ENCODE measurements at places on chromosomes 7 and 10.

GRCh38 chr10:133163889-133164815, 4.1 kb downstream of the KNDC1 start:
- DNase-seq, result no peak

DNA sequence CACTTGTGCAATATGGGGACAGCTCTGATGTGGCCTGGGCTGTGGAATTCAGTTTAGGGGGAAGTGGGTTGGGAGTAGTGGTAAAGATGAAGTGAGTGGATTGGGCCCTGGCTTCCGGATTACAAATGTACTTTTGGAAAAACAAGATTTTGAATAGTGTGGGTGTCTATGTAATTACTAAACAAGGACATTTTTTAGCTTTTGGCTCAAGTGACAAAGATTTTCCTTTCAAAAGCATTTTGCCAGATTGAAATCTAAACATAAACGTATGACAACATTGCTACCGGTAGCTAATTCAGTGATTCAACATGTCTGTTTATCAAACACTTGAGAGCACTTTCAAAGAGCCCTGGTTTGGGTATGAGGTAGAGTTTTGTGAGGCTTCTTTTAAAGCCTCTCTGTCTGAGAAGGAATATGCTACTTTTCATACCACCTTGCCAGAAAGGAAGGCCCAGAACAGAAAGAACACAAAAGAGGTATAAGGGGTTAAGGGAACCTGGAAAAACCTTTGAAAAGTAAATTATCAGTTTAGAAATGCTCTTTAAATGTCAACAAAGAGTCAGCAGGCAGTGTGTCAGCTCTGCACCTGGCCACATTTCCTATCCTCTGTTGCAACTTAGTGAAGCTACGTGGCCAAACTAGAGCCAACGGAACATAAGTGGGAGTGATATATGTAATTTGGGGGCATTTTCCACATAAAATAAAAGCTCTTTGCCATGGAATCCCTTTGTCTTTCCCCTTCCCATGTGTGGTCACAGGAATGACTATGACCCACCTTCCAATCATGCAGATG, 516.1 kb downstream of the NRG3 start:
- DNase-seq, result no peak

- DNase-seq, result no peak
Observed at GRCh38 chr7:131929632-131930031, 373.2 kb upstream of the PODXL start.

- no peak for DNase-seq
Observed at GRCh38 chr10:104092749-104093148, 7.1 kb upstream of the COL17A1 start.

- no peak for DNase-seq
Observed at GRCh38 chr10:122348935-122349361, 25.6 kb upstream of the PLEKHA1 start.

- DNase-seq, result no peak
Observed at GRCh38 chr7:43653466-43653865, 70.6 kb downstream of the STK17A start.

DNA sequence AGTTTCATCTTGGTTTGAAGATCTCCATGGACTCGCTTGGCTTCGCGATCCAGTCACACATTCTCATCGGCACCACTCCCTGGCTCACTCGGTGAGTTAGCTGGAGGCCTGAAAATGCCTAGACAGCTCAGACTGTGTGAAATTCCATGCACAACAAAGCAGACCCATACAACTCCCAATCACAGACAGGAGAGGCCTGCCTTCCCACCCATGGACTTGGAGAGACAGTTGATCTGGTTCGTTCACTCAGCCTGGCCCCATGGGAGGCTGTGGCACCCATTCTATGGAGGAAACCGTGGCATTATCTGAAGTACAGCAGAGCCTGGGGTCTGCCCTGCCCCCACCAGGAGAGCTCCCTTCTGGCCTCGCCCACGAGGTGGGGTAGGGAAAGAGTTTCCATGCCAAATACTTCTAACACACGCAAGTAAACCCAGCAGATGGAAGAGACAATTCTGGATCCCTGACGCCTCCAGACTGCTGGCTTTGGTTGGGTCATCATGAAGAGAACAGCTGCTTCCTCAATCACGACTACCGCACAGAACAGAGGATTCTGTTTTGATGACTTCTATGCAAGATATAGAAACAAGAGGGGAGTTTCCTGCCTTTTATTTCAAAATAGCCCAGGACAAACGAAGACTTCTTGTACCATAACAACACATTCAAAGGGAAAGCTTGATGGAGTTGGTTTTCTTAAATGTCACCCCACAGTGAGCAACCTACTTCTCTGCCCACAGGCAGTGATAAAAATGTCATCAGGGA, 15.9 kb downstream of the FAM53B start:
- no peak for DNase-seq

GRCh38 chr10:47309408-47310089, 9.6 kb downstream of the GDF10 start:
- no peak for DNase-seq

DNA sequence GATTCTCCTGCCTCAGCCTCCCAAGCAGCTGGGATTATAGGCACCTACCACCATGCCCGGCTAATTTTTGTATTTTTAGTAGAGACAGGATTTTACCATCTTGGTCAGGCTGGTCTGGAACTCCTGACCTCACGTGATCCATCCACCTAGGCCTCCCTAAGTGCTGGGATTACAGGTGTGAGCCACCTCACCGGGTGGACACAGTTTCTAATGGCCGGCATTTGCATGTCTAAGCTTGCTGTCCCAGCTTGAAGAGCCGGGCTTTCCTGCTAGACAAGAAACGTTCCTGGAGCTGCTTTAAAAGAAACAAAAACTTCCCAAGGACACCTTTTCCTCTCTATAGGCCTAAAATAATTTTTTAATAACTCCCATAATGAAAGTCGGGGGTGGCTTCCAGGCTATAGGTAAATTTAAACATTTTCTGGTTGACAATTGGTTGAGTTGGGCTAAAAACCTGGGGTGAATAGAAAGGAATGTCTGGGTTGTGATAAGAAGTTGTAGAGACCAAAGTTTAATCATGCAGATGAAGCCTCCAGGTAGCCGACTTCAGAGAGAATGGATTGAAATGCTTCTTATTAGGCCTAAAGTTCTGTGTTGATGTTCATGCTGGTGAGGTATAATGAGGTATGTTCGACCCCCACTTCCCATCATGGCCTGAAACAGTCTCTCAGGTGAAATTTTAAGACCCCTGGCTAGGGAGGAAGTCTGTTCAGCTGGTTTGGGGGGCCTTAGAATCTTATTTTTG, 8.8 kb downstream of the ACADSB start:
- no peak for DNase-seq

- DNase-seq, result no peak
Observed at GRCh38 chr10:102334101-102334500, 61.4 kb upstream of the NFKB2 start.
